ENCODE measurements at places on chromosomes 6 and 20.

- no peak for DNase-seq
Measured at GRCh38 chr6:138499303-138500018, at the start of gene NHSL1. TSS of gene NHSL1 (minus strand) at chr6:138499494. CDS start at chr6:138499290, 204 bp downstream.

DNA sequence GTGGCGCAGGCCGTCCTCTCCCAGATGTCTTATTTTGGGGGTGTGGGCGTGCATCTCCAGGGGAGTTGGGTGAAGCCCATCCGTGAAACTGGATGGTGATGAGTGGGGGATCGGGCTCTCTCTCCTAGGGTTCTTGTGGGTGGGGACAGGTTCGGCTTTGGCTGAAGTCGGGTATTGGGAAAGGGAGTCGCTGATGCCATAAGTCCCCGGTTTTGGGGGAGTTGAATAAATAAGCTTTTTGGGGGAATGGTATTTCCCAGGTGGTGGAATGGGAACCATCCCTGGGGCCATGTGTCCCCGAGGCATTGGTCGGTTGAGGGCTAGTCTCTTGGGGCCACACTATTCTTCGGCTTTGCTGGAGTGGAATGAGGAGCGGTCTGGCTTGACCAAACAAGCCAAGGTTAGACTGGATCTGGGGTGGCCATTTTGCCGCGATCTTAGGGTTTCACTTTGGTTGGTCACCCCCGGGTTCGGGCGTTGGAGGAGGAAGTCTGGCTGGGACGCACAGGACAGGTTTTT lies 481 bp downstream of the ZNF133 start:
- peak; percentile 37 for DNase-seq

- no peak for DNase-seq
Measured at GRCh38 chr6:45838451-45838850, 177.2 kb downstream of the CLIC5 start.

- no peak for DNase-seq
Measured at GRCh38 chr6:9316831-9317230, 881.5 kb upstream of the SLC35B3 start.

DNA sequence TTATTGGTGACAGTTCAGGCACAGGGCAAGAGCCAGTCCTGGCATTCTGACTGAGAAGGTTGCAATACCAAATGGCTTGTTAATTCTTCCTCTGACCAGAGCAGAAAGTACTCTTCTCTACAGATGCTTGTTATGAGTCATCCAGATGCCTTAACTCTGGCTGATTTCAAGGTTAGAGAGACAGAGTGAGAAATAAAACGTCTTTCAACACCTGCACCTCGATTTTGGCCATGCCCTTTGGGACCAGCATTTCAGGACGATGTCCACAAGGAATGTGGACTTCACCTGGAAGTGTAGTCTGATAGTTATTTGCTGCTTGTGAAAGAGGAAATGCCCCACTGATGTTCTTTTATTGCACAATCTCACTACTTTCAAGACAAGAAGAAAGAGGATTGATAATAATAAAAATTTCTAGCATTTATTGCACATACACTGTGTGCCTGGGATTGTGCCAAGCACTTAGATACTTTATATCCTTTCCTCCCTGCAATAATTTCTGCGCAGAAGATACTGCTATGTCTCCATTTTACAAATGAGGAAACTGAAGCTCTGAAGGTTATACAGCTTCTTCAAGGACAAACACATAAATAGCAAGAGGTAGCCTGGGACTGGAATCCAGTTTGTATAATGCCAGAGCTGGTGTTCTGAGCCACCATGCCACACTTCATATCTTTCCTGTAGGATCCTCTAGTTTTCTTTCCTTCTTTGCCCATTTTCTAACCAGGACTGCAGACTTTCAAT lies 33.5 kb upstream of the MCM3 start:
- DNase-seq = no peak

DNA sequence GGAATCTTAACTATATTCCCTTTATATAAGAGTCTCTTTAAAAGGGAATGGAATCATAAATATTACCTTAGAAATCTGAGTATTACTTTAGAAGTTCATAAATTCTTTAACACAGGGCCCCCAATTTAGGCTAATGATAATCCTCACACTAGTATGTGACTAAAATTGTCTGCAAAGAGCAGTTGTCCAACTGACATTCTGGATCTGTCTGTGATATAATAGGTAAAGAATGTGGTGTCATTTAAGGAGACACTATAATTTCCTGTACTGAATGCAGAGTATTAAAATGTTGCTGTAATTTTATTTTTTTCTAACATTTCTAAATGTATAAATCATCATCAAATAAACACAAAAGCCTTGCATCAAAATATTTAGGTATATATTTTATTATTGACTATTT lies 128.5 kb upstream of the DST start:
- DNase-seq = no peak
